ENCODE measurements at places on chromosomes 4 and X. TPM values are rescaled to one million over a fixed set of nuclear protein-coding genes. Genes with fewer than 3 reads are reported as not detected.

MTMR8 gene
- 3.2 TPM for total RNA-seq

SYP gene
- 107 TPM for total RNA-seq

ASB12 gene
- 0.25 TPM for total RNA-seq

WWC2 gene
- total RNA-seq, result 12.5 TPM

HMX1 gene
- 0.74 TPM for total RNA-seq

RTL5 gene
- 8.4 TPM for total RNA-seq

MAP7D2 gene
- 9.3 TPM for total RNA-seq

SHOX gene
- total RNA-seq, result 0.25 TPM

MAGEA10 gene
- total RNA-seq, result not detected

PABPC5 gene
- total RNA-seq, result 8.9 TPM

HPSE gene
- 0.49 TPM for total RNA-seq

ASMT gene
- total RNA-seq, result 0.25 TPM

TKTL1 gene
- total RNA-seq, result 3.4 TPM

CLRN2 gene
- not detected for total RNA-seq

ZNF674 gene
- total RNA-seq, result 11.3 TPM

MAGED4 gene
- total RNA-seq, result 119 TPM

Measured in temporal lobe (tissue), 4 donors.